Amniotic stem cell (primary cell): ENCODE measurements at places on chromosomes 1 and 21.
A peak's percentile ranks its signal among the peaks of the same experiment; 100 is the strongest.

GRCh38 chr21:33267250-33267649 lies 1.1 kb downstream of the IL10RB start:
- no peak for DNase-seq

DNA sequence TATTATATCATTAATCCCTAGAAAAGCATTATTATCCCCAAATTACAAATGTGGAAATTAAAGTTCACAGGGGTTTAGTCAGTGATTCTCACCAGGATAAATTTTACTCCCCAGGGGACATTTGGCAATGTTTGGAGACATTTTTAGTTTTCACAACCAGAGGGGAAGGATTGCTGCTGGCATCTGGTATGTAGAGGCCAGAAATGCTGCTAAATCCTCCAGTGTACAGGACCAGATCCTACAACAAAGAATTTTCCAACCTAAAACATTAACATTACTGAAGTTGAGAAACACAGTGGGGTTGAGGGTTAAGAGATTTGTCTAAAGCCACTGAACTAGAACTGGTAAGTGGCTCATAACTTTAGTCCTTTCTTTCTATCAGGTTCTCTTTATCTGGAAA lies 162.0 kb upstream of the SYT6 start:
- no peak for DNase-seq

DNA sequence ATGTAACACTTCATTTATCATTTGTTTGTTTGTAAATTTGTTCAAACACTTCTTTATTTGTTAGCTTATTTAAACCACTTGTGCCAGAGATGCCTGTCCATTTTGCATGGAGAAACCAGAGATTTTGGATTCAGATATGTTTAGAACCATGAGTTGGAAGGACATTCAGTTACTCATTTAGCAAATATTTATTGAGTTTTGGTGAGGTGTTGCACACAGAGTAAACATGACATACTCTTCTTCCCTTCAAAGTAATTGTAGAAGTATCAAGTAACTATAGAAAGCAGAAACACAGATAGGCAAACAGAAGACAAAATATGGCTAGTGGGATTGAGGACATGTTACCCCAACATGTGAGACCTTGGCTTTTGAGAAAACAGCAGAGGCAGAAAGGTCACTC lies 136.8 kb upstream of the USP25 start:
- no peak for DNase-seq

- DNase-seq = no peak
Observed at GRCh38 chr1:20948101-20948500, 161.0 kb upstream of the HP1BP3 start.

GRCh38 chr1:923131-923990 lies at the start of gene SAMD11:
Gene SAMD11 (plus strand): TSS chr1:923923. CDS start chr1:924432, 509 bp downstream.
- peak; percentile 62 for DNase-seq

- no peak for DNase-seq
Observed at GRCh38 chr1:212565079-212565478, 43.5 kb upstream of the ATF3 start.

DNA sequence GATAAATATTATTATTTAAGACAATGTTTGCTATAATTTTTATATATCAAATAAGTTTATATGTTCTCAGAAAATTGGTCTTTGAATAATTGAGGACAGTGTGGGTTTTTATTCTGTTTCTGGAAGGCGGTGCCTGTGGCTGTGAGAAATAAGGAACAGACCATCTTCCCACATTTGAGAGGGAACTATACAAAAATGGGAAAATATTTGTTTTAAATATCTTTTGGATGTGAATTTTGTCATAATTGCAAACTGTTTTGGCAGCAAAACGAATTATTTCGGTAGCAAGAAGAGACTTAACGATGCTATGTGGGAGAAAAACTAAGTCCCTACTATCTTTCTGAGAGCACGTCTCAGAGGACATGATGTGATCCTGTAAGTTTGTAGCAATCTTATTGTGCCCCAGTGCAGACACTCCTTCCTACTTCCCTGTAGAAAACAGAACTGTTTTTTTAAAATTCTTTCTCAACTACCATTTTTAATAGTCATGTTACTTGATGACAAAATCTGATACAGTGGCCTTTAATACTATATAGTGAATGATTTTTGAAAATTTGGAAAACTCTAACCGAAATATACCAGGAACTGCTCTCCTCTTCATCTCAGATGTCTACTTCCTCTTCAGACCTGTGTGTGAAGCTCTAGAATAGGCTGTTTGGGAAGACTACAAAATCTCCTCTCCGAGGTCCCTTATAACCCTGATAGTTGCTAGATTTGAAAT lies 25.4 kb downstream of the PTPRC start:
- no peak for DNase-seq
